HepG2 (cell line): ENCODE measurements at places on chromosomes 2 and 18. TPM values are rescaled to one million over a fixed set of nuclear protein-coding genes. Genes with fewer than 3 reads are reported as not detected.

Gene CCDC85A
- not detected in 2 replicates for total RNA-seq

Gene VWC2L
- not detected in 2 replicates for total RNA-seq

Gene DNAH6
- not detected in 2 replicates for total RNA-seq

GRCh38 chr18:53417003-53417402, 807.5 kb downstream of the MBD2 start:
- H3K4me1 ChIP-seq, result no peaks in the 10 kb centered on the region
- no peaks in the 10 kb centered on the region for H3K27me3 ChIP-seq
- no peak for DNase-seq
- no peaks in the 10 kb centered on the region for H3K36me3 ChIP-seq

DNA sequence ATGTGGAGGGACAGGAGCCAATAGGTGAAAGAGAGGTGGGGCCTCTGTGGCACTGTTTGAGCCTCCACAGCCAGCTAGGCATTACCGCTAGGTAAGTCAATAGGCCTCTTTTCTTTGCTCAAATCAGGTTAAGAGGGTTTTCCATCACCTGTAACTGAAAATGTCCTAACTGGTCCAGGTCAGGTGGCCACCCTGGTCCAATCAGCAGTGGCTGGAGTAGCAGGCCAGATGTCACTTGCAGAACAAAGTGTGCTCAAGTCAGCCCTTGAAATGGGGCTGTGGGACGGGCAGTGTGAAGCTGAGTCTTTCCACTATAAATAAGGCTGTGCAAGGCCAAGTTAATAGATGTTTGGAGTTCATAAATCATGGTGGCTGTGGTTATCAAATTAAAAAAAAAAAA, 20.9 kb downstream of the FBXO36 start:
- H3K4me3 ChIP-seq, result no peak overlapping the region
- H3K27me3 ChIP-seq, result no peaks in the 10 kb centered on the region
- H3K36me3 ChIP-seq, result no peaks in the 10 kb centered on the region
- no peak for DNase-seq
- H3K27ac ChIP-seq, result no peak overlapping the region
- no peaks in the 10 kb centered on the region for H3K4me1 ChIP-seq

DNA sequence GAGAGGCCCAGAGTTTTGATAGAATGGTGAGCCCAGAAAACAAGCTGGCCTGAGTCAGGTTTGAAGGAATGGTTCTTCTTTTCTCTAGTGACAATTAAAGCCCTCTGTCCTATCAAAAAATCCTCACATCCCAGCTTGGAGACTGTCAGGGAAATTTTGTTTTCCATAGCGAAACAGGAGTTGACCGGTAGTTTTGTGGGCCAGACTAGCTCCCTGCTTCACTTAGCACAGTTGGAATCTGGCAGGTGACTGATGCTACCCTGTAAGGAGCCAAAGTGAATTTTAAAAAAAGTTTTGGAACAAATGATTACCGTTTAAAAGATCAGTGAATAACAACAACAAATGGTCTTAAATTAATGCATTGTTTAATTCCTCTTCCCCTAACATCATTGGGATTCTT, 6.7 kb downstream of the NAB1 start:
- no peak for DNase-seq
- no peaks in the 10 kb centered on the region for H3K36me3 ChIP-seq
- H3K27me3 ChIP-seq, result no peaks in the 10 kb centered on the region
- H3K4me1 ChIP-seq, result peaks cover 21% of the 10 kb centered on the region
- no peak overlapping the region for H3K4me3 ChIP-seq
- H3K27ac ChIP-seq, result no peak overlapping the region

- no peak overlapping the region for H3K27ac ChIP-seq
- DNase-seq, result peak; percentile 44
- no peaks in the 10 kb centered on the region for H3K4me1 ChIP-seq
- H3K27me3 ChIP-seq, result no peaks in the 10 kb centered on the region
Measured at GRCh38 chr18:57859314-57859713, 56.2 kb upstream of the ATP8B1 start.
